B cell (primary cell): ENCODE measurements at places on chromosomes 1 and 21. TPM values are rescaled to one million over a fixed set of nuclear protein-coding genes. Genes with fewer than 3 reads are reported as not detected.

The DNASE2B gene
- total RNA-seq = not detected in 2 replicates

The SAMD11 gene
- total RNA-seq = not detected in 2 replicates

The RUNX1 gene
- total RNA-seq = 73.0 and 75.8 TPM in 2 replicates

The KIF17 gene
- total RNA-seq = not detected in 2 replicates

The OR2L8 gene
- total RNA-seq = 0.44 and 0.94 TPM in 2 replicates

The CCDC185 gene
- total RNA-seq = not detected in 2 replicates

GRCh38 chr1:195897076-195897475 lies 711.2 kb downstream of the KCNT2 start:
- no peaks in the 10 kb centered on the region for H3K27me3 ChIP-seq
- DNase-seq = no peak
- no peaks in the 10 kb centered on the region for H3K4me1 ChIP-seq
- no peak overlapping the region for H3K4me3 ChIP-seq

DNA sequence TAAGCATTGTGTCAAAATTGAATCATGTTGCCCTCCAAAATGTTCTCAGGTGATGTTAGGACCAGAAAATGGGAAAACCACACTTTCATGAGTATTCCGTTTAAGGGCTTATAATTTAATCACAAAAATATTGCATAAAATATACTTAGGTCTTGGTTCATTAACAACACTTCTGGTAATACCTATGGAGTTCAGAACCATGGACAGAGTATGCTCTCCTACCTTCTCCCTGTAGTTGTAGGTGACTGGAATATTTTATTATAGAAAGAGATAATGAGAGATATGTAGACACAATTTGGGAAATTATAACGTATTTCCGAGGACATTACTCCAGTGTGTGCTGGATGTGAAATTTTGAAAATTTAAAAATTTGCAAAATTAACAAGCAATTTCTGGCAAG lies 232.5 kb downstream of the NCAM2 start:
- no peaks in the 10 kb centered on the region for H3K36me3 ChIP-seq
- H3K4me3 ChIP-seq = no peak overlapping the region
- no peak for DNase-seq
- H3K27ac ChIP-seq = no peak overlapping the region
- H3K4me1 ChIP-seq = no peaks in the 10 kb centered on the region

GRCh38 chr1:161733526-161733925 lies 12.2 kb downstream of the FCRLB start:
- H3K4me1 ChIP-seq = peaks cover 7% of the 10 kb centered on the region
- no peaks in the 10 kb centered on the region for H3K36me3 ChIP-seq
- no peak overlapping the region for H3K4me3 ChIP-seq
- H3K27me3 ChIP-seq = no peaks in the 10 kb centered on the region
- no peak for DNase-seq

GRCh38 chr1:209603877-209604276 lies 20.4 kb downstream of the CAMK1G start:
- H3K4me3 ChIP-seq = no peak overlapping the region
- no peaks in the 10 kb centered on the region for H3K4me1 ChIP-seq
- DNase-seq = no peak
- no peaks in the 10 kb centered on the region for H3K36me3 ChIP-seq
- H3K27me3 ChIP-seq = no peaks in the 10 kb centered on the region

DNA sequence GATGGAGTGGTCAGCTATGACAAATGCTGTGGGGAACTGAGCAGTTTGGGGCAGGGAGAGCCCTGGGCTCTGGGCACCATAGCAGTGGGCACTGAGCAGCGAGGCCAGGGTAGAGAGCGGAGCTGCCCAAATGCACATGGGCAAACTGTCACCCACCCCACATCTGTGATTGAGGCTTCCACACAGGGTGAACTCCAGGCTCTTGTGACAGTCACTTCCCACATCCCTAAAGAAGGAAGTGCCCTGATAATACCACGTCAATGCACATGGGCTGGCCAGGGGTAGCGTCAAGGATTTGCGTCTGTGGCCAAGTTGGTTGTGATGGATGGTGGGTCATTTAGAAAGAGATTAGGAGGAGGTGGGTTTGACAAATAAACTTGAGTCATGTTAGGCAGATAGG lies 2.6 kb upstream of the GUCA2B start:
- H3K36me3 ChIP-seq = no peaks in the 10 kb centered on the region
- no peak for DNase-seq
- H3K27me3 ChIP-seq = peaks cover 7% of the 10 kb centered on the region
- H3K4me3 ChIP-seq = no peak overlapping the region
- no peaks in the 10 kb centered on the region for H3K4me1 ChIP-seq

DNA sequence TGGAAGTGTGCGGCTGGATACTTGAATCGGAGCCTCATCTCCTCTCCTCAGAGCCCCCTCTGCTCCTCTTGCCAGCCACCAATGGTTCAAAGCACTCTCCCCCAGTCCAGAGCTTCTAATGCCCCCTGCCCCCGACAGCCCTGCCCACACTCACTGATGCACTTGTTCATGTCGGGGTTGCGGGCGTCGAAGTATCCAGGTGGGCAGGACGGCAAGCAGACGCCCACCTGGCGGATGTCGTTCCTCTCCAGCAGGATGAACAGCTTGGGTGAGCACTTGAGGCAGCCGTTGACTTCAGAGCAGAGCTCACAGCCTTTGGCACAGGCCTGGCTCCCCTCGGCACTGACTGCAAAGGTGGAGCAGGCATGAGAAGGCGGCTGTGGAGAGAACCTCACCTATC lies 18.4 kb downstream of the RSPO1 start:
- H3K4me3 ChIP-seq = no peak overlapping the region
- H3K27me3 ChIP-seq = peaks cover 28% of the 10 kb centered on the region
- H3K4me1 ChIP-seq = no peaks in the 10 kb centered on the region

DNA sequence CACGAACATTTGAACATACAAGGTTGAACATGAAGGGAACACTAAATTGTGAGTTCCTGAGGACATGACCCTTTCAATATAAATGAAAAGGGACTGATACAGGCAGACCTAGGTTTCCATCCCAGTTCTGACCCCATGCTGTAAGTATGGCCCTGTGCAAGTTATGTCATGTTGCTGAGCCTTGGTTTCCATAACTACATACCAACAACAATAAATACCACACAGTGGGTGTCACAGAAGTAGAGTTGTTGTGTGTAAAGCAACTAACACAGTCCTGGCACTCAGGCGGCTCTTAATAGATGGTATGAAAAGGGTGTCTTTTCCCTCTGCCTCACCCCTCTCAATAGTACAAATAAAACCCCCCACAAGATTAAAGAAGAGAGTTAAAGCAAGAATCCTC lies 140.8 kb downstream of the LMX1A start:
- H3K36me3 ChIP-seq = no peaks in the 10 kb centered on the region
- DNase-seq = no peak
- peaks cover 3% of the 10 kb centered on the region for H3K27me3 ChIP-seq
- no peak overlapping the region for H3K4me3 ChIP-seq
- no peaks in the 10 kb centered on the region for H3K4me1 ChIP-seq

GRCh38 chr1:28108001-28108400 lies 19.6 kb upstream of the EYA3 start:
- H3K27ac ChIP-seq = no peak overlapping the region
- DNase-seq = no peak
- peaks cover 12% of the 10 kb centered on the region for H3K4me1 ChIP-seq
- H3K4me3 ChIP-seq = no peak overlapping the region
- H3K27me3 ChIP-seq = no peaks in the 10 kb centered on the region
- H3K36me3 ChIP-seq = no peaks in the 10 kb centered on the region

- no peak for DNase-seq
- no peaks in the 10 kb centered on the region for H3K27me3 ChIP-seq
- H3K4me3 ChIP-seq = no peak overlapping the region
- H3K36me3 ChIP-seq = no peaks in the 10 kb centered on the region
- H3K27ac ChIP-seq = no peak overlapping the region
- H3K4me1 ChIP-seq = no peaks in the 10 kb centered on the region
These were observed 26.7 kb downstream of the DMBX1 start for GRCh38 chr1:46516200-46516950.

GRCh38 chr1:109481646-109482045 lies 2.1 kb upstream of the ATXN7L2 start:
- H3K27ac ChIP-seq = no peak overlapping the region
- H3K36me3 ChIP-seq = no peaks in the 10 kb centered on the region
- H3K27me3 ChIP-seq = peaks cover 27% of the 10 kb centered on the region
- peaks cover 23% of the 10 kb centered on the region for H3K4me1 ChIP-seq
- DNase-seq = no peak
- no peak overlapping the region for H3K4me3 ChIP-seq

GRCh38 chr1:8646189-8646588 lies 171.3 kb downstream of the RERE start:
- no peak overlapping the region for H3K4me3 ChIP-seq
- DNase-seq = no peak
- peaks cover 39% of the 10 kb centered on the region for H3K4me1 ChIP-seq

DNA sequence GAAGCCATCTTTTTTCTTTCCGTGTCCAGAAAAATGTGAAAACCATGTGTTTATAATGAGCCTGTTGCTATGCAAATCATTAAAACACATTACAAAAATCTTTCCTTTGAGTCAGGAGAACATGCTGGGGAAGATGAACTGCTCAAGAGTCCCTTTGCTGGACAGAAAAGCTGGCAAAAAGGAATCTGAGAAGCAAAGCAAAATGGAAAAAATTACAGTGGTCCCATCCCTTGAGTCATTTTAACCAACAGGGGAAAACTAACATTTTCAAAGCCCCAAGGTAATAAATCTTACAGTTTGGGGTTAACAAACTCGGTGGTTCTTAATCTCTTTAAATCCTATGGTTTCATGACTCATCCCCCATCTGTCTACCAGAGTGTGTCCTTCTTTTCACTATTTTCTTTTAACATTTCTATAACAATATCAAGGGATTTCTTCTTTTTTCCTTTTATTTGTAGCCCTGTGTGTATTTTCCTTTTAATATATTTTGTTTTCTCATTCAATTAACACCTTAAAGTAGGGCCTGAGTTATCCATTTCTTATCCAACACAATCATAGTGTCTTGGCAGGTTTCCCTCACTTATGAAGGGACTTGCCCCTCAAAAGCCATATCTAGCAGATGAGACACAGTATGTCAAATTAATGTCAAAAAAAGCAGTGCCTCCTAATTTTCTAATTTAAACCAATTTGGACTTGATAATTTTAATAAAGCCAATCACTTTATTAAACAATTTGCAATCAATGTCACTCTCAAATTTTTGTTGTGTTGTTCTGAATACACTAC lies 105.4 kb downstream of the PTPN14 start:
- H3K27me3 ChIP-seq = no peaks in the 10 kb centered on the region
- H3K27ac ChIP-seq = no peak overlapping the region
- H3K4me3 ChIP-seq = no peak overlapping the region
- DNase-seq = no peak

DNA sequence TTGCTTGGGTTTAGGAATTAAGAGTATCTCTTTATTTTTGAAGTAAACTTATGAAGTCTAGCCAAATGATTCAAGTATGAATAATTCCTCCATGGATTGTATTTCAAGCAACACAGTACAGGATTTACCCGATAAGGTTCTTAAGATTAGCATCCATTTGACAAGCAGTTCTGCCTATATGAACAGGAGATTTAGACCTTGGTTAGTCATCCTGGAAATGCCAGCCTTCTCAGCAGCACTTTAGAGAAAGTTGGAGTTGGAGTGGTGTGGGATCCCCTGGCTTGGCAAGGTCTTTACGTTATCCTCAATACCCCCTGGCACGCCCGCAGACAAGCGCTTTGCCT lies 1.6 kb downstream of the BCAR3 start:
- H3K4me1 ChIP-seq = peaks cover 26% of the 10 kb centered on the region
- H3K27ac ChIP-seq = no peak overlapping the region
- H3K4me3 ChIP-seq = peak overlapping the region; percentile 82
- peaks cover 4% of the 10 kb centered on the region for H3K36me3 ChIP-seq
- H3K27me3 ChIP-seq = no peaks in the 10 kb centered on the region

DNA sequence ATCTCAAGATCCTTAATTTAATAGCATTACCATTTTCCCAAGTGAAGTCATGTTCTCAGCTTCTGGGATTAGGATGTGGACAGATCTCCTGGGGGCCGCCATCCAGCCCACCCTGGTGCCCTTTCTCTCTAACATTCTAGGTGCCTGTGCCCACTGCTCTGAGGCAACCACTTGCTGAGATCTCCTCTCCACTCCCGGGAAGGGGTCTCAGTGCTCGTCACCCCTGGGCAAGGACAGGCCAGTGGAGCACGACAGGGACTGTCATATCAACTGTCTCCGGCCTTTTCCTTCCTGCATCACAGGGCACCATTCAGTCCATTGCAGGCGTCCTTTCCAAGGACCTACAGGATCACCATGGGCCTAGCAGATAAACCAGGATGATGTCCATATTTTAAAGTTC lies 304.8 kb downstream of the AJAP1 start:
- no peaks in the 10 kb centered on the region for H3K36me3 ChIP-seq
- H3K4me1 ChIP-seq = no peaks in the 10 kb centered on the region
- H3K27me3 ChIP-seq = no peaks in the 10 kb centered on the region
- DNase-seq = no peak
- no peak overlapping the region for H3K27ac ChIP-seq

DNA sequence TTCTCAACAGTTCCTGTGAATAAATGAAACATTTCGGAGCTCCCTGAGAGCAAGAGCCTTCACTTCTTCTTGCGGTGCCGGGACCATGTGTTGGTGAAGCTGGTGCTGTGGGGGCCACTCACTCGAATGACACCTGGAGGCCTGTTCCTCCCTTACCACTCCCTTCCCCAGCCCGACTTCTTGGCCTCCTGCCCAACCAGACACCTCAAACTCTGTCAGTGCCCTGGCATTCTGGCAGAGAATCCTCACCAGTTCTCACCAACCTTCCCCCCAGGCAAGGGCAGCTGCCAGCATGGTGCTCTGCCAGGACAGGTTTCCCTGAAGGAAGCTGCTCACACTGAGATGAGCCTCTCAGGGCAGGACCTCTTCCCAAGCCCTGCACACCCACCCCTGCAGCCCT lies 68.3 kb downstream of the MPZL1 start:
- no peaks in the 10 kb centered on the region for H3K36me3 ChIP-seq
- H3K4me1 ChIP-seq = no peaks in the 10 kb centered on the region
- no peak for DNase-seq
- H3K27ac ChIP-seq = no peak overlapping the region

DNA sequence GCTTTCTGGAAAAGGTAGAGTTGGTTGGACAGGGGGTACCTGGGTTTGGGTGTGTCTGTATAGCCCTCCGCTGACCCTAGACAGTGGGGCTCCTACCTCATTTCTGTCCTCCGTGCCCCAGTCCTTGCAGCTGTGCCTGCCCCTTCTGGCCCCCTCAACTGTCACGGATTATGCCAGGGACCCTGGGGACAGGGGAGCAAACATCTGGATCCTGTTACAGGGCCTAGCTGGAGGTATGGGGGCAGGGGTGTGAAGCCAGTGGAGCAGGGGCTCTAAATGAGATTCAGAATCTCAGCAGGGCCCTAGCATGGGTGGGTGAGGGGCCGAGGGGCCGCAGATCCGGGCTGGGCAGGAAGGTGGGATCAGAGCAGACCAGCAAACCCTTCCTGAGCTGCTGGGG lies 81.0 kb downstream of the TAS1R2 start:
- no peaks in the 10 kb centered on the region for H3K4me1 ChIP-seq
- H3K4me3 ChIP-seq = no peak overlapping the region
- H3K27me3 ChIP-seq = no peaks in the 10 kb centered on the region
